ENCODE measurements at places on chromosomes 3 and 15.

DNA sequence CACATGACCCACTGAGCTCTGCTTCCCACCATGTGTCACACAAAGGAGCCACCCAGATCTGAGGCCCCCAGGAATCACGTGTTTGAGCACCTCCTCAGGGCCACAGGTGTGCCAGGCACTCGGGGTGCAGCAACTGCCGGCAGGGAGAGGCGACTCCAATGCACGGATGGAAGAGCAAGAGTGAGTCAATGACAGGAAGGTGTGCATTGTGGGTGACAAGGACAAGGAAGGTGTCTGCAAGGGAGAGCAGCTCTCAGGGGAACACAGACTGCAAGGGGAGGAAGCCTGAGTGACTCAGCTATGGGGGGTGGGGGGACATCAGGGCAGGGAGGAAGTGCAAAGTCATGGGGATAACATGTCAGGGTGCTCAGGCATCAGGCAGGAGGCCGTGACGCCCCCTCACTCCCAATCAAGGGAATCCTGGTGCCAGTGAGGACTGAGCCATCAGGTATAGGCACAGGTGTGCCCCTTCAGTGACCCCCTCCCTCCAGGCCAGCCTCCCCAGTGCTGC lies 67.4 kb downstream of the NUP210 start:
- H3K4me1 ChIP-seq, result no peaks in the 10 kb centered on the region
- no peak overlapping the region for H3K4me3 ChIP-seq
- H3K27me3 ChIP-seq, result no peaks in the 10 kb centered on the region
- H3K36me3 ChIP-seq, result no peaks in the 10 kb centered on the region
- no peak overlapping the region for H3K27ac ChIP-seq

DNA sequence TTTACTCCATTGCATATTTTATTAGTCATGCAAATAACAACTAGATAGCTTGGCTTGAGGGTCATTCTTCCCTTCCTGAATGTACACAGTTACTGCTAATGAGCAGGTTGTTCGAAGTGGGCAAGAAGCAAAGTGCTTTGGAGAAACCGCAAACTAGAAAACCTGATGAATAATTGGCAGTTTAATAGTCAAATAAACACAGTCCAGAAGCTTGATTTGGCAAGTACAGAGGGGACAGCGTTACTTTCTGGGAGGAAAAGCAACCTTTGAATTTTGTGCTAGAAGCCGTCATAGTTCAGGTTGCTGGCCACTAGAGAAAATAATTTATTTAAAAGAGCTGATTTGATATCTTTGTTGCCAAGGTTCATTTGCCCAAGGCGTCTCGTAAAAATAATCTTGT lies 94.9 kb downstream of the MFSD1 start:
- no peak overlapping the region for H3K27ac ChIP-seq
- peaks cover 4% of the 10 kb centered on the region for H3K27me3 ChIP-seq
- no peak overlapping the region for H3K4me3 ChIP-seq

- peaks cover 17% of the 10 kb centered on the region for H3K4me1 ChIP-seq
- H3K36me3 ChIP-seq, result no peaks in the 10 kb centered on the region
- no peak for DNase-seq
- no peak overlapping the region for H3K27ac ChIP-seq
Measured at GRCh38 chr3:30368978-30369377, 237.4 kb upstream of the TGFBR2 start.

DNA sequence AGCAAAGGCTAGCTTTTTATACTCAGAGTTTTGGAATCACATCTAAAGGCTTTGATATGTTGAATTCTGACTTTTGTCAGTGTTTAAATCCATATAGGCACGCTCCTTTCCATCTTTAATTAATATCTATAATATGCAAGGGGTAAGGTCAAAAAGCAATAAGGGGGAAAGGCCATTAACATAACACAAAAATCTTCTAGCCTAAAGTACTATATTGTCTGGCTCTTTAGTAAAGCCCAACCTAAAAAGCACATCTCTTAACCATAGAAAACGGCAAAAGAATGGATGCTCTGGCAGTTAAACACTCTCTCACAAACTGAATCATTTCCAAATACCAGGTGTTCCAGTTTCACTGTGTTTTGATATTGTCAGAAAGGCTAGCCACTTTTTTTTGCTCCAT lies 76.4 kb downstream of the EFL1 start:
- H3K27ac ChIP-seq, result no peak overlapping the region
- no peak overlapping the region for H3K4me3 ChIP-seq
- DNase-seq, result no peak
- peaks cover 4% of the 10 kb centered on the region for H3K4me1 ChIP-seq
- no peaks in the 10 kb centered on the region for H3K27me3 ChIP-seq
- no peaks in the 10 kb centered on the region for H3K36me3 ChIP-seq

DNA sequence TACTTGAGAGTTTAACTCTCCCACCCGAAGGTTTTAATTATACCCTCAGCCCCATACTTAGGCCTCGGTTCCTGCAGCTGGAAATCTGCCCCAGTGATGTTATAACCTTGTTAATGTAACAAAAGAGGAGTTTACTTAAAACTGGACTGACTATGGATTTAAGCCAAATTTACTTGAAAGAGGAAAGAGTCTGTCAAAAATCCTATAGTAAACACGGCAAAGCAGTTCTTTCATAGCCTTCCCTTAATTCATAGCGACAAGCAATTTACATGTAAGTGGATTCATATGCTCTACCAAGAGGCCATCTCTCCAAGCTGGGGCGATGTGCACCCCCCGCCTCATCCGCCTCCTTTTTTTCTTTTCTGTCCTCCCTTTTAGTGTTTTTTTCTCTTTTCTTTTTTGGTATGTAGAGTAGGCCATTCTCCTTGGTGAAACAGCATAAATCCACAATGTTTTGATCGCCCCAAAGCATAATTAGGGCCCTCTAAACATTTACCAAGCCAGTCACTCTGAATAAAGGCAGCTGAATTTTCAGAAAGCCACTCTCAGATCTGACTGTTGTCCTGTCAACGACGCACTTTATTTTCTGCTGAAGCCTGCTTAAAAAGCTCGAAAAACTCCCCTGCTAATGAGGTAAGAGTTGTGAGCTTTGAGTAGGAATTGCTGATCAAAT lies 373.1 kb upstream of the WNT5A start:
- no peaks in the 10 kb centered on the region for H3K36me3 ChIP-seq
- no peak for DNase-seq
- no peaks in the 10 kb centered on the region for H3K27me3 ChIP-seq
- no peak overlapping the region for H3K4me3 ChIP-seq

- peaks cover 2% of the 10 kb centered on the region for H3K4me1 ChIP-seq
- H3K27me3 ChIP-seq, result no peaks in the 10 kb centered on the region
- DNase-seq, result no peak
- H3K4me3 ChIP-seq, result no peak overlapping the region
- H3K27ac ChIP-seq, result no peak overlapping the region
- H3K36me3 ChIP-seq, result no peaks in the 10 kb centered on the region
Measured at GRCh38 chr3:23644676-23645075, 161.1 kb upstream of the UBE2E1 start.

DNA sequence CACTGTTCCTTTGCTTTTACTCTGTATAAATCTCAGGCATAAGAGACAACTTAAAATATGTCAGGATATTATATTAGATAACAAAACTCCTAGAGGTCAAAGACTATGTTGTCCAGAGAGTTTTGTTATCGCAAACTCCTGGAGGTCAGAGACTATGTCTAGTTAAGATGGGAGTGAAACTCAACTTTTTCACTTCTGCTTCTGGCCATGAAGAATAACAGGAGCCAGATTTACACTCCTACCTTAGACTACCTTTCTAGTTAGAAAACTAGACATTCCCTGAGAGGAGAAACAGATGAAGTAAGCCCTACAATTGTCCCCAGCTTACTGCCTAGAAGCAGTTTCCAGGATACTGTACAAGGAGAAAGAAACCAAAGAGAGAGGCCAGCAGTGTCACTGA lies 255.4 kb upstream of the UBE2E1 start:
- no peaks in the 10 kb centered on the region for H3K36me3 ChIP-seq
- H3K27ac ChIP-seq, result no peak overlapping the region
- no peaks in the 10 kb centered on the region for H3K4me1 ChIP-seq
- H3K27me3 ChIP-seq, result no peaks in the 10 kb centered on the region
- no peak overlapping the region for H3K4me3 ChIP-seq

- no peaks in the 10 kb centered on the region for H3K36me3 ChIP-seq
- peaks cover 26% of the 10 kb centered on the region for H3K4me1 ChIP-seq
- no peaks in the 10 kb centered on the region for H3K27me3 ChIP-seq
- H3K4me3 ChIP-seq, result no peak overlapping the region
- H3K27ac ChIP-seq, result no peak overlapping the region
- DNase-seq, result no peak
Measured at GRCh38 chr3:58178528-58179234, 32.1 kb downstream of the DNASE1L3 start.

- no peaks in the 10 kb centered on the region for H3K27me3 ChIP-seq
- H3K36me3 ChIP-seq, result no peaks in the 10 kb centered on the region
Measured at GRCh38 chr15:71391421-71392088, 276.3 kb downstream of the THSD4 start.

DNA sequence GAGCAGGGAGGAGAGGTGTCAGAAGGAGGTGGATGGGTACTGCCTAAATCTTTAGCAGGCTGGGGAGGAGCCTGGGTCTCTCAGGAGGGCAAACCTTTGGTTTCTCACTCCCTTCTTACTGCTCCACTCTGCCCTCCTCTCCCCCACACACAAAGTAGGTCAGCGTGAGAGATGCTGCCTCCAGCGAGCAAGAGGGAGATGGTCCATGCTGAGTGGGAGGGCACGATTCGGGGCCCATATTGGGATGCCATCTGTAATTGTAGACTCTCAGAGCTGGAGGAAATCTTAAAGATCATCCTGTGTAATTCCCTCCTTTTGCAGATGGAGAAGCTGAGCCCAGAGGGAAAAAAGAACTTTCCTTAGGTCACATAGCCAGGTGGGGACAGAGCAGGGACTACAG lies 34.2 kb upstream of the SYN2 start:
- H3K27me3 ChIP-seq, result no peaks in the 10 kb centered on the region
- no peak overlapping the region for H3K27ac ChIP-seq

- H3K4me1 ChIP-seq, result no peaks in the 10 kb centered on the region
- H3K36me3 ChIP-seq, result no peaks in the 10 kb centered on the region
- no peak overlapping the region for H3K4me3 ChIP-seq
- no peak overlapping the region for H3K27ac ChIP-seq
Measured at GRCh38 chr15:31214864-31215489, 111.7 kb upstream of the KLF13 start.

DNA sequence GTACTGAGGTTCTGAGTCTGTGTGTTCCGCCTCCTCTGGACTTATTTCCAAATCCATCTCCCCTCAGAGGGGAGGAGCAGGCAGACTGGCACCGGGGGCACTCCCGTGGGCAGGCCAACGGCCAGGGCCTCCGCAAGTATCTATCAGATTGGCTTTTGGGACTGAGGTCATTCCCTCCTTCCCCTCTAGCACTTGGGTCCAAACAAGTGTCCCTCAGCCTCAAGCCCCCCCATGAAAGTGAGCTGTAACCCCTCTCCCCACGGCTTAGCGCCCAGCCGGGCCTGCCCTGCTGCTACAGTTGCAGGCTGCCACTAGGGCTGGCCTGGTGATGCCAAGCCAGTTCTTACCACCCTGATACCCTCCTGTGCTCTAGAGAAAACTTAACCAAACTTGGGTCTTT lies 17.4 kb downstream of the ITGA11 start:
- no peaks in the 10 kb centered on the region for H3K36me3 ChIP-seq
- no peak overlapping the region for H3K27ac ChIP-seq
- H3K4me1 ChIP-seq, result no peaks in the 10 kb centered on the region
- no peak overlapping the region for H3K4me3 ChIP-seq
- no peaks in the 10 kb centered on the region for H3K27me3 ChIP-seq

GRCh38 chr15:67101911-67102598 lies 36.7 kb downstream of the SMAD3 start:
- H3K27me3 ChIP-seq, result no peaks in the 10 kb centered on the region
- peaks cover 63% of the 10 kb centered on the region for H3K4me1 ChIP-seq
- no peak overlapping the region for H3K4me3 ChIP-seq
- DNase-seq, result peak; percentile 77
- H3K27ac ChIP-seq, result peak overlapping the region; percentile 95

GRCh38 chr15:80710635-80711554 lies 15.8 kb downstream of the ABHD17C start:
- H3K4me1 ChIP-seq, result no peaks in the 10 kb centered on the region
- no peak overlapping the region for H3K4me3 ChIP-seq
- no peak for DNase-seq

- no peak overlapping the region for H3K4me3 ChIP-seq
- no peaks in the 10 kb centered on the region for H3K27me3 ChIP-seq
Measured at GRCh38 chr3:151630035-151630434, 103.7 kb upstream of the AADACL2 start.

DNA sequence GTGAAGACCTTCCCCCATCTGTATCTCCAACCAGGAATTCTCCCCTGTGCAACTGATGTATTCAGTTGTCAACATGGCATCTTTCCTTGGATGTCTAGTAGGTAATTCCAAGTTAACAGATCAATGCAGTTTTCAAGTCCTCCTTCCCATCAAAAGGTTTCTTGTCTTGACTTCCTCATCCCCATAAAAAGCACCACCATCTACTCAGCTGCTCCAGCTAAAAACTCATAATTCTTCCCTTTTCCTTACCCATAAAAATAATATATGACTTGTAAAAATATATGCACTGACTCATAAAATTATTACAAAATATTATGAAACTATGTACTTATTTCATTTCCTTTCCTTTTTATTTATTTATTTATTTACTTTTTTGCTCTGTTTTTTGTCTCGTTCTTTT lies 5.0 kb upstream of the CAND2 start:
- H3K4me1 ChIP-seq, result peaks cover 5% of the 10 kb centered on the region
- H3K27me3 ChIP-seq, result no peaks in the 10 kb centered on the region
- H3K4me3 ChIP-seq, result no peak overlapping the region
- H3K36me3 ChIP-seq, result no peaks in the 10 kb centered on the region
- no peak for DNase-seq

DNA sequence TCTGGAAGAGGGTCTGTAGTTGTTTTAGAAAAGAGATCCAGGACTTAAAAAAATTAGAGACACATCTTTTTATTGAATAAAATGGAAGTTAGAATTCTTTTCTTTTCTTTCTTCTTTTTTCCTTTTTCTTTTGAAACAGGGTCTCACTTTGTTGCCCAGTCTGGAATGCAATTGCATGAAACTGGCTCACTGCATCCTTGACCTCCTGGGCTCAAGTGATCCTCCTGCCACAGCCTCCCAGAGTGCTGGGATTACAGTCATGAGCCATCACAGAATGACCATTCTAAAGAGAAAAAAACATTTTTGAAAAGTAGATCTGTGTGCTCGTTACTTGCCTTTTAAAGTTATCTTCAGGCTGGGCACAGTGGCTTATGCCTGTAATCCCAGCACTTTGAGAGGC lies 3.6 kb downstream of the ATXN7 start:
- H3K27ac ChIP-seq, result no peak overlapping the region
- no peaks in the 10 kb centered on the region for H3K36me3 ChIP-seq
- H3K4me1 ChIP-seq, result peaks cover 14% of the 10 kb centered on the region
- no peaks in the 10 kb centered on the region for H3K27me3 ChIP-seq
- no peak overlapping the region for H3K4me3 ChIP-seq
- DNase-seq, result no peak

DNA sequence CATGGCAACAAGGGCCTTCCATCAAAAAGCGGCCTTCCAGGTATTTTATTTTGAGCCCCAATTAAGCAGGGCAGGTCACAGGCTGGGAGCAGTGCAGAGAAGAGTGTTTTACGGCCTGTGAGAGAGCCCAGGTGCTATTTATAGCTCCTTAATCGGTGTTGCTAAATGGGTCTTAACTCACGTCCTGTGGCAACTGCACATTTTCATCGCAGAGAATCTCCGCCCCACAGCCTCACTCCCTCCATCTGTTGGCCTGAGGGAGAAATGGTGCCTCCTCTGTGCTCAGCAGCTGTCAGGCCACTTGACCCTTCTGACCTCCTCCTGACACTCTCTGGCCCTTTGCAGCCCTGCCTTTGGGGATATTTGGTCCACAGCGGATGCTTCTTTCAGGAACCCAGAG lies 58.6 kb downstream of the SPSB4 start:
- no peak for DNase-seq
- no peaks in the 10 kb centered on the region for H3K36me3 ChIP-seq
- H3K27ac ChIP-seq, result no peak overlapping the region
- no peaks in the 10 kb centered on the region for H3K4me1 ChIP-seq
- no peaks in the 10 kb centered on the region for H3K27me3 ChIP-seq

GRCh38 chr3:11351451-11351850 lies 79.3 kb downstream of the ATG7 start:
- peaks cover 3% of the 10 kb centered on the region for H3K36me3 ChIP-seq
- no peak for DNase-seq
- no peak overlapping the region for H3K27ac ChIP-seq
- no peaks in the 10 kb centered on the region for H3K27me3 ChIP-seq
